ENCODE measurements at places on chromosomes 13 and 19. TPM values are rescaled to one million over a fixed set of nuclear protein-coding genes. Genes with fewer than 3 reads are reported as not detected.
A peak's percentile ranks its signal among the peaks of the same experiment; 100 is the strongest.

The GARIN5A gene
- total RNA-seq = 0.59 TPM

The GALP gene
- not detected for total RNA-seq

DNA sequence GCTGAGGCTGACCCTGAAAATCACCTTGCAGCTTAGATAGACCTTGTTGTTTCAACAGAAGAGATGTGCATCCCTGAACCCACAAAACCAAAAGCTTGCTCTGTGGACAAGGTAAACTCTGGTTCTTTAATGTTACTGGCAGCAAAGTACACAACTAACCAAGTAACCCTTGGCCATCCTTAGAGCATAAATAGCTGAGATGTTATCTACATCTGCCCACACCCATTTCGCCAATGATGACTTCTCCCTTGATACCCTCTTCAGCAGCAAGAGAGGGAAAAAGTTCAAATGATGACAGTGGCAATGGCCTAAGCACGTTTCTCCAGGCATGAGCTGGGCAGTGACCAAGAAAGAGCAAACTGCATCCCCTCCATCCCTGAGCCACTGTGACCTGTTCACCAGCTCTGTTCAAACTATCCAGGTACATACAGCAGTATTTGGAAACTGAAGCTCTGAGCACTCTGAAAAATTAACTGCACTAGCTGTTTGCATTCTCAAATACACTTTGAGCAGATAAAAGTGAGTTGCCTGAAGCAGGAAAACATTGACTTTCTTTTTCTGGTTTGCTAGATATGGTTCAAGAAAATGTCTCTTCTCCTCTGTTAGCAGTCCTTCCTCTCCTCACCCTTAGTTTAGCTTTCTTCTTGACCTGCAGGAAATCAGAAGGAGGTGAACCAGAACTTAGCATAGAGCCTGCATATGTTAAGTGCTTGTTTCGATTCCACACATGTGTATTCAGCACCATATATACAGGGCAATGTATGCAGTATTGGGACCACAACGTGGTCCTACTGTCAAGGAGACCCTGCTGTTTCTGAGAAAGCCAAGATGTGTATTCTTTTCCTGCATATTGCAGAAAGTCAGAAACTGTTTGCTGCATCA is 231.7 kb downstream of the FOXO1 start:
- peak overlapping the region; percentile 11 for H3K27ac ChIP-seq
- H3K27me3 ChIP-seq = no peaks in the 10 kb centered on the region
- H3K36me3 ChIP-seq = no peaks in the 10 kb centered on the region

- no peaks in the 10 kb centered on the region for H3K4me1 ChIP-seq
- no peak overlapping the region for H3K4me3 ChIP-seq
- H3K27me3 ChIP-seq = no peaks in the 10 kb centered on the region
- no peaks in the 10 kb centered on the region for H3K36me3 ChIP-seq
- DNase-seq = no peak
These were observed 2.7 kb downstream of the DMRTC2 start for GRCh38 chr19:41847351-41848105.

DNA sequence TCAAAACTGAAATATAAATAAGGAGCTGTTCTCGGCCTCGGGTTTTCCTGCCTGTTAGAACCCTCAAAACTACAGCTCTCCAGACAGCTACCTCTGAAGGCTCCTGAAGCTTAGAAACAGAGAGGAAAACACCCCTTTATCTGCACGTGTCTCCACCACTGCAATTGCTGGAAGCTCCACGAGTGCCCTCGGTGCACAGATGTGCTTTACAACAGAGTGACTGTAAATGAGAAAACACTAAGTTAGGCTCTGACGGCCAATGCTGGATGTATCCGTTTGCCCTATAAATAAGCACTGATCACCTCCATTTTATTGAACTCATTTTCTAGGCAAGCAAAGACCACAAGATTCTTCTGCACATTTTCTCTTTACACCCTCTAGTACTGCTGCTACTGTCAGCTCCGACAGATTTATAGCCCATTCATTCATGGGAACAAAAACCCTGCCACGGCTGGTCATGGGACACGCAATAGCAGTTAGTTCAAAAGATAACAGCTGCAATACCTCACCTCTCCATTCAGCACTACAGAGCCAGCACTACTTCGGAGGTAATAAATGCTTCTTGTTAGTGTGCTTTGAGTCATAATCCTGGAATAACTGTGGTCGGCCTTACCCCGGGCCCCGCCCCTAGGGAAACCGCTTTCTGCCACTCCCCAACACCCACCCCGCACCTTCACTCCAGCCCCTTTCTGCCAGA is 241.1 kb upstream of the ZNF507 start:
- H3K27me3 ChIP-seq = peaks cover 4% of the 10 kb centered on the region
- no peak for DNase-seq
- H3K4me3 ChIP-seq = no peak overlapping the region
- H3K36me3 ChIP-seq = no peaks in the 10 kb centered on the region
- H3K4me1 ChIP-seq = no peaks in the 10 kb centered on the region

GRCh38 chr19:15962319-15962718 is 13.5 kb downstream of the OR10H4 start:
- no peak overlapping the region for H3K4me3 ChIP-seq
- no peak overlapping the region for H3K27ac ChIP-seq
- H3K36me3 ChIP-seq = no peaks in the 10 kb centered on the region
- no peaks in the 10 kb centered on the region for H3K4me1 ChIP-seq

- H3K27me3 ChIP-seq = no peaks in the 10 kb centered on the region
- no peaks in the 10 kb centered on the region for H3K36me3 ChIP-seq
- no peak for DNase-seq
- no peaks in the 10 kb centered on the region for H3K4me1 ChIP-seq
- H3K4me3 ChIP-seq = no peak overlapping the region
These were observed 60.3 kb upstream of the CLDN10 start for GRCh38 chr13:95492044-95492801.

DNA sequence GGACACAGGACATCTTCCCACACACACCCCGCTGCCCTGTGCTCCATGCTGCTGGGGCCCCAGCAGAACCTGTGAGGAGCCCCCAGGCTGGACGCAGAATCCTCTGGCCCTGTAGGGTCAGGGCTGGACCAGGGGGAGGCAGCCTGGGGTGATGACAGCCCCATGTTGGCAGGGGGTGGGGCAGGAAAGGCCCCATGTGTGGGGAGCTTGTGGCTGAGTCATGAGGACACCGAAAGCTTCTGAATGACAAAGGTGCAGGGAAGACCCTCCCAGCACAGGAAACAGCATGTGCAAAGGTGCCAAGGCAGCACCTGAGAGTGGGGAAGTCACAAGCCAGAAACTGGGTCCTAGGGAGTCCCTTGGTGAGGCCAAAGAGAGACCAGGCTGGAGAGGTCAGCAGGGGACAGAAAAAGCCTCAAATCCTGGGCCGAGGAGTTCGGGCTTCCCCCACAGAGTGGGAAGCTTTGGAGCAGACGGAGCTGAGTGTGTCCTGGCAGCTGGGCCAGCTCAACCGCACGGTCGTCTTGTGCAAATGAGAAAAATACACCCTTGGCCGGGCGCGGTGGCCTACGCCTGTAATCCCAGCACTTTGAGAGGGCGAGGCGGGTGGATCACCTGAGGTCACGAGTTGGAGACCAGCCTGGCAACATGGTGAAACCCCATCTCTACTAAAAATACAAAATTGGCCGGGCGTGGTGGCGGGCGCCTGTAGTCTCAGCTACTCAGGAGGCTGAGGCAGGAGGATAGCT is 17.5 kb downstream of the ATP8B3 start:
- H3K36me3 ChIP-seq = no peaks in the 10 kb centered on the region
- no peak overlapping the region for H3K27ac ChIP-seq
- no peak for DNase-seq
- no peak overlapping the region for H3K4me3 ChIP-seq

DNA sequence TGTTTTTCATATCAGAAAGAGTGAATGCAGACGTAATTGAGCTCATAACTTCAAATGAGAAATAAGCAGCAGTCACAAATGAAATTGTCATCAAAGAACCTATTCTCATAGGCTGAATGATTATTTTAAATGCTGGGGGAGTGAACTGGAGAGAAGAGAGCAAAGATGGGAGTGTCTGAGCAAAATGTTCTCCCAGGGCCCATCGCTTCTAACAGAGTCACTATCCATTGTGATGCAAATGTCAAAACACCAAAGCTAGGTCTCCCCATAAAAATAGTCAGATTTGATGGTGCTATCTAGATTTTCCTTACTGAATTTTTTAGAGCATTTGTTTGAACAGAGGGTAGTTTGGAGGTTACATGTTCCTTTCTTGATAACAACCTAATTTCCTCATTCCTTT is 278.7 kb downstream of the PCDH9 start:
- H3K36me3 ChIP-seq = no peaks in the 10 kb centered on the region
- no peak overlapping the region for H3K4me3 ChIP-seq

DNA sequence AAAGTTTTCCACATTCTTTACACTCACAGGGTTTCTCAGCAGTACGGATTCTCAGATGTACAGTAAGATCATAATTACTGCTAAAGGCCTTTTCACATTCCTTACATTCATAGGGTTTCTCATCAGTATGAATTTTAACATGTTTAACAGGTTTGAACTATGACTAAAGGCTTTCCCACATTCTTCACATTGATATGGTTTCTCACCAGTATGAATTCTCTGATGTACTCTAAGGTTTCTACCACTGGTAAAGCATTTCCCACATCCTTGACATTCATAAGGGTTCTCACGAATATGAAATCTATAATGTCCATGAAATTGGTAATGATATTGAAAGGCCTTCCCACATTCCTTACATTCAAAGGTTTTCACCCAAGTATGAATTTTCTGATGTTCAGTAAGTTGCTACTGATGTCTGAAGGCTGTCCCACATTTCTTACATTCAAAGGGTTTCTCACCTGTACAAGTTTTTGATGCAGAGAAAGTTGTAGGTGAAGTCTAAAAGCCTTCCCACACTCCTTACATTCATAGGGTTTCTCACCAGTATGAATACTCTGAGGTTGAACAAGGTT is 22.0 kb downstream of the ZNF780B start:
- H3K27ac ChIP-seq = no peak overlapping the region
- H3K36me3 ChIP-seq = no peaks in the 10 kb centered on the region
- H3K4me3 ChIP-seq = no peak overlapping the region

- H3K4me3 ChIP-seq = no peak overlapping the region
- no peak overlapping the region for H3K27ac ChIP-seq
- DNase-seq = no peak
- H3K27me3 ChIP-seq = no peaks in the 10 kb centered on the region
These were observed 146.4 kb upstream of the RFC3 start for GRCh38 chr13:33671560-33671959.
